ENCODE measurements at places on chromosomes 3 and 15.

DNA sequence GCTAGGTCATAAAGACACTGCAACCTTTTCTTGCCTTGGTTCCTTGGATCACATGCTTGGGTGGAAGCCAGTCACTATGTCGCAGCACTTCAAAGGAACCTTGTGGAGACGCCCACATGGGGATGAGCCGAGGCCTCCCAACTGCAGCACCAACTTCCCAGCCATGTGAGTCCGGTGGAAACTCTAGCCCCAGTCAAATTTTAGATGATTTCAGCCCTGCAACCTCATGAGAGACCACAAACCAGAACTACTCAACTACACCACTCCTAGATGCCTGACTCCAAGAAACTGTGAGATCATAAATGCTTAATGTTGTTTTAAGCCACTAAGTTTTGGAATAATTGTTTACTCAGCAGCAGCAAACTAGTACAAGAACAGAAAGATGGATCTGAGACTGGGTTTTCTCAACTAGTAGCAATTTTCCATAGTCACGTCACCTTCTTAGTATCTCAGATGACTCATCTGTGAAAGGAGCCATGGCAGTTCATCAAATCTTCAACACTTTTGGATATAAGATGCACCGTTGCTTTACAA lies 86.5 kb downstream of the MB21D2 start:
- DNase-seq = no peak

GRCh38 chr3:72494130-72494529 lies 354.1 kb downstream of the SHQ1 start:
- no peak for DNase-seq

GRCh38 chr3:135889443-135889842 lies 76.1 kb upstream of the PPP2R3A start:
- DNase-seq = no peak

GRCh38 chr3:71355862-71356261 lies 227.7 kb downstream of the FOXP1 start:
- DNase-seq = no peak

DNA sequence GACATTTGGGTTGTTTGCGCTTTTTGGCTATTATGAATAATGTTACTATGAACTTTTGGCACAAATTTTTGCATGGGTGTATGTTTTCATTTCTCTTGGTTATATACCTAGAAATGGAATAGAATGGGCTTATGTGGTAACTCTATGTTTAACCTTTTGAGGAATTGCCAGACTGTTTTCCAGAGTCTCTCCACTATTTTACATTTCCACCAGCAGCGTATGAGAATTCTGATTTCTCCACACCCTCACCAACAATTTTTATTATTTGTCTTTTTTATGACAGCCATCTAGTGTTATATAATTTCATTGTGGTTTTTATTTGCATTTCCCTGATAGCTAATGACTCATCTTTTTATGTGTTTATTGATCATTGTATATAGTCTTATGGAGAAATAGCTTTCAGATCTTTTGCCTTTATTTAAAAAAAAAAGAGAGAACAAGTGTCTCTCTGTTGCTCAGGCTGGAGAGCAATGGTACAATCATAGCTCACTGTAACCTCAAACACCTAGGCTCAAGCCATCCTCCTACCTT lies 247.2 kb downstream of the OPA1 start:
- DNase-seq = no peak

DNA sequence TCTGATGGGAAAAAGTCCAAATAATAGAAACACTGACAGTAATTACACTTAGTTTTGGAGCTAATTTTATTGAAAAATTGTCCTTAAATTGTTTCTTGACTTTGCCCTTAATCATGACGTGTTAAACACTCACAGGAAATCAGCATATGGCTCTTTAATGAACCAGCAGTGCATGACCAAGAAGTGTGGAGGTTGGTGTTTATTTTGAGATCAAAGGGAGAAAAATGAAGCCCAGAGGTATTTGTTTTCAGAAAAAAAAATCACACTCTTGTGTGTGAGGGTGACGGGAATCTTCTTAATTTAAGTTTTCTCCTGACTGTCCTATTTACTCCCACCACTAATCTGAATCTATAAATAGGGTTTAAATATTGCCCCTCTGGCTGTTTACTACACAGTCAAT lies 28.8 kb upstream of the SYNM start:
- no peak for DNase-seq

GRCh38 chr3:12831301-12831866 lies 10.0 kb downstream of the RPL32 start:
- no peak for DNase-seq

DNA sequence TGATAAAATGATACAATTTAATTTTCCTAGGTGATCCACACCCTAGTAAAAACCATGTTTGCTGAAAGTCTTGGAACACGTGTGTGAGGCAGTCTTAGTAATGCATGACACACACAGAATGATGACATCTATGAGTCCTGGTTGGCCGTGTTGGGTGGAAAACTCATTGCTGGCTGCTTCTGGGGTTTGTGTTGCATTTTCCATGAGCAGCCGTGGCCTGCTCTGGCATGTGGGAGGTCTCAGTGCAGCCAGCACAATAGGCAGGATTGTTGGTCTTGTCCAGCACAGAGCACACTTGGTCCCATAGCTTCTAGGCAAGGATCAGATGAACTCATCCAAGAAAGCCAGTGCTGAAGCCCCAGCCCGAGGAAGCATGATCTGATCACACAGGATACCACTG lies 172.8 kb upstream of the UBE3A start:
- DNase-seq = no peak

- DNase-seq = no peak
These were observed 419.8 kb downstream of the NSUN3 start for GRCh38 chr3:94482686-94483085.

- no peak for DNase-seq
These were observed 162.9 kb upstream of the PDZRN3 start for GRCh38 chr3:73787620-73788019.

All from stimulated activated CD8-positive, alpha-beta memory T cell treated with anti-CD3 and anti-CD28 coated beads, Interleukin-4, amount 100 ng/mL, for 4 hours (primary cell).